Trophoblast cell (in vitro differentiated cells and primary cell): ENCODE measurements at places on chromosomes 11 and 22.

DNA sequence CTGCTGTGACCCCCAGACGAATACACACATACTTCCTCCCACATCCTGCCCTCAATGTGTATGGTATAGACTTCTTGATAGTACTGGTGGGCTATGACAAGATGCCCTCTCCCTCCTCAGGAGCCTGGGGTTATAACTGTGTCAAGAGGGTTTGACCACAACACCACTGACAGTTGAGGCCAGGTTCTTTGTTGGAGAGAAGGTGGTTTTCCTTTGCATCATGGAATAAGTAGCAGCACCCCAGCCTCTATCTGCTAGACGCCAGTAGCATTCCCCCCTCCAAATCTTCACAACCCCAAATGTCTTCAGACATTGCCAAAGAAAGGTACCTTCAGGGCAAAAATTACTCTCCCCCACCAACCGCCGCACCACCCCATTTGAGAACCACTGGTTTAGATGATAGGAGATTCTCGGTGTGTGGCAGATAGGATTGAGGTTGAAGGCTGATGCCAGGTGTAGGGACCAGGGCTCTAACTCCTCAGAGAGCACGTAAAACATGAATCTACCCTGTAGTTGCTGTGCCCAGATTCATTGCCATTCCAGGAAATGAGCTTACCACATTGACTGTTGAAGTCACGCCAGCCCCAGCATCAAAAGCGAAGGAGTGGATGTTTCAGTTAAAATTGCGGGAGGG is 5.5 kb upstream of the MYO18B start:
- no peak overlapping the region for H3K27ac ChIP-seq
- DNase-seq = no peak
- H3K4me3 ChIP-seq = no peak overlapping the region
- no peaks in the 10 kb centered on the region for H3K4me1 ChIP-seq
- no peaks in the 10 kb centered on the region for H3K36me3 ChIP-seq

GRCh38 chr11:10397226-10397987 is 57.7 kb upstream of the AMPD3 start:
- H3K4me1 ChIP-seq = peaks cover 10% of the 10 kb centered on the region
- no peak overlapping the region for H3K4me3 ChIP-seq
- H3K27me3 ChIP-seq = no peaks in the 10 kb centered on the region
- H3K36me3 ChIP-seq = no peaks in the 10 kb centered on the region
- DNase-seq = peak; percentile 64

DNA sequence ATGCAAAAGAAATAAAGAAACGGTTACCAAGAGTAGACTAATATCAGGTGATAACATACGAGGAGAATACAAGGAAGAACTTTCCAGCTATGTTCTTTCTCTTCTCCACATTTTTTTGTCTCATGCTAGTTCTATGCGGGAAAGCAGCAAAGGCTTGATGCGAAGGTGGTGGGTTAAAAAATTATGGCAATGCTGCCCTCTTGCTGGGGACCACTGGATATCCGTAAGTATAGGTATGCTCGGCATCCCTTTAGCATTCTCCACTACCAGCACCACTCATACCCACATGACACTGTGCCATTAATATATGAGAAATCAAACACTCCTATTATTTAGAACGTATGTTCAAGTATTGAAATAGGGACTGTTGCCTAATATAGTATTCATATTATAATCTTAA is 776.4 kb downstream of the LRRC4C start:
- H3K4me3 ChIP-seq = no peak overlapping the region
- H3K36me3 ChIP-seq = no peaks in the 10 kb centered on the region
- H3K4me1 ChIP-seq = no peaks in the 10 kb centered on the region
- H3K27me3 ChIP-seq = no peaks in the 10 kb centered on the region
- H3K27ac ChIP-seq = no peak overlapping the region

GRCh38 chr11:124174001-124174583 is 9.1 kb upstream of the OR10D3 start:
- H3K27ac ChIP-seq = no peak overlapping the region
- H3K4me3 ChIP-seq = no peak overlapping the region
- no peaks in the 10 kb centered on the region for H3K36me3 ChIP-seq
- no peaks in the 10 kb centered on the region for H3K27me3 ChIP-seq

DNA sequence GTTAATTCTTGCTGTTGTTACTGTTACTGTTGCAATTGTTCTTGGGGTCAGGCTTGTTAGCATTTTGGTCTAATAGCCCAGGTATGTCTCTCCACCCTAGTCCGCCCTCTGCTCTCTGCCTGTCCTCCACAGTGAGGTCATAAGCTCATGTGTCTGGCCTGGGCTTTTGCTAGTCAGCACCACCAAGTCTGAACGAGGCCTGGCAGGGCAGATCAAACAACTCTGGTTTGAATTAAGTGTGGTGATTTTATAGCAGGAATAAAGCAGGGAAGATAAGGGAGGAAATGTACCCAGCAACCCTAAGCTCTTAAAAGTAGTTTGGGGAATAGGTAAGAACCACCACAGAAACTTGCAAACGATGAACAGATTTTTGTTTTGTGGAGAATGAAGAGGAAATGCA is 98.7 kb downstream of the ABTB2 start:
- no peaks in the 10 kb centered on the region for H3K27me3 ChIP-seq
- DNase-seq = no peak
- no peak overlapping the region for H3K27ac ChIP-seq
- peaks cover 12% of the 10 kb centered on the region for H3K4me1 ChIP-seq
- H3K36me3 ChIP-seq = no peaks in the 10 kb centered on the region

DNA sequence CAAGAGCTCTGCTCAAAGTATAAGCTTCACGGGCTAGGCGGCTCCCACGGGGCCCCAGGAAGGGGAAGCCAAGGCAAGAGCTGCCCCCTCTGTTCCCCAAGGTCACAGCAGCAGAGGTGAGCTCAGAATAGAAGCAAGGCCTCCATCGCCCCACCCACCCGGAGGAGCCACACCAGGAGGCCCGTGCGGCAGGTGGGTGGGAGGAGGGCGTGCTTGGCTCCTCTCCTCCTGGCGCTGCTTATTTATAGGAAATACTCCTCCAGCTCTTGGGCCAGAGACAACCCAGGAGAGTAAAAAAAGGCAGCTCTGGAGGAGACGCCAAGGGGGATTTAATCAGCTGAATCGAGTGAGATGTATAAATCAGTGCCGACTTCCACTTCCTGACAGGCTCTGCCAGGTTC is 87.8 kb downstream of the FEZ1 start:
- H3K4me3 ChIP-seq = no peak overlapping the region
- H3K27me3 ChIP-seq = no peaks in the 10 kb centered on the region
- H3K36me3 ChIP-seq = no peaks in the 10 kb centered on the region
- H3K27ac ChIP-seq = no peak overlapping the region
- DNase-seq = no peak
- peaks cover 9% of the 10 kb centered on the region for H3K4me1 ChIP-seq

- peaks cover 25% of the 10 kb centered on the region for H3K36me3 ChIP-seq
- H3K4me1 ChIP-seq = no peaks in the 10 kb centered on the region
These were observed 5.1 kb downstream of the MOB2 start for GRCh38 chr11:1481483-1481825.

- H3K27ac ChIP-seq = peak overlapping the region; percentile 50
- peaks cover 7% of the 10 kb centered on the region for H3K4me1 ChIP-seq
- no peak overlapping the region for H3K4me3 ChIP-seq
- H3K27me3 ChIP-seq = no peaks in the 10 kb centered on the region
- H3K36me3 ChIP-seq = peaks cover 18% of the 10 kb centered on the region
- peak; percentile 29 for DNase-seq
These were observed 6.3 kb downstream of the AKIP1 start for GRCh38 chr11:8917157-8917825.

DNA sequence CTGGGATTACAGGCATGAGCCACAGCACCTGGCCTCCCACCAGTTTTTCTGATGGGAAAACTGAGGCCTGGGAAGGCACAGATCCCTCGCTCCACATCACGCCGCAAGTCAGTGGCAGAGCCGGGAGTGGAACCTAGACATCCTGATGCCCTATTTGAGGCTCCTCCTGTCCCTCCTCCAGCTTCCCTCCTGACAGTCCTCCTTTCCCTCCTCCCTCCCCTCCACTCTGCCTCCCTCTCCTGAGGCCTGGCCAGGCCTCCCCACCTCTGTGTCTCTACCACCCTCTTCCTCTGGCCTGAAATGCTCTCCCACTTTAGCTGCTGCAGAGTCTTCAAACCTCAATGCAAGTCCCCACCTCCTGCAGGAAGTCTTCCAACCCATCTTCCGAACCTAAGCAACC is 13.3 kb upstream of the TP53I11 start:
- no peaks in the 10 kb centered on the region for H3K4me1 ChIP-seq
- H3K36me3 ChIP-seq = no peaks in the 10 kb centered on the region
- no peak overlapping the region for H3K27ac ChIP-seq
- no peaks in the 10 kb centered on the region for H3K27me3 ChIP-seq
- no peak overlapping the region for H3K4me3 ChIP-seq
- no peak for DNase-seq

GRCh38 chr11:108206171-108206570 is 16.3 kb downstream of the NPAT start:
- H3K4me1 ChIP-seq = peaks cover 5% of the 10 kb centered on the region
- H3K27ac ChIP-seq = no peak overlapping the region
- no peak for DNase-seq
- peaks cover 43% of the 10 kb centered on the region for H3K36me3 ChIP-seq
- H3K27me3 ChIP-seq = no peaks in the 10 kb centered on the region
